ENCODE measurements at places on chromosomes 7 and 10. TPM values are rescaled to one million over a fixed set of nuclear protein-coding genes. Genes with fewer than 3 reads are reported as not detected.

DNA sequence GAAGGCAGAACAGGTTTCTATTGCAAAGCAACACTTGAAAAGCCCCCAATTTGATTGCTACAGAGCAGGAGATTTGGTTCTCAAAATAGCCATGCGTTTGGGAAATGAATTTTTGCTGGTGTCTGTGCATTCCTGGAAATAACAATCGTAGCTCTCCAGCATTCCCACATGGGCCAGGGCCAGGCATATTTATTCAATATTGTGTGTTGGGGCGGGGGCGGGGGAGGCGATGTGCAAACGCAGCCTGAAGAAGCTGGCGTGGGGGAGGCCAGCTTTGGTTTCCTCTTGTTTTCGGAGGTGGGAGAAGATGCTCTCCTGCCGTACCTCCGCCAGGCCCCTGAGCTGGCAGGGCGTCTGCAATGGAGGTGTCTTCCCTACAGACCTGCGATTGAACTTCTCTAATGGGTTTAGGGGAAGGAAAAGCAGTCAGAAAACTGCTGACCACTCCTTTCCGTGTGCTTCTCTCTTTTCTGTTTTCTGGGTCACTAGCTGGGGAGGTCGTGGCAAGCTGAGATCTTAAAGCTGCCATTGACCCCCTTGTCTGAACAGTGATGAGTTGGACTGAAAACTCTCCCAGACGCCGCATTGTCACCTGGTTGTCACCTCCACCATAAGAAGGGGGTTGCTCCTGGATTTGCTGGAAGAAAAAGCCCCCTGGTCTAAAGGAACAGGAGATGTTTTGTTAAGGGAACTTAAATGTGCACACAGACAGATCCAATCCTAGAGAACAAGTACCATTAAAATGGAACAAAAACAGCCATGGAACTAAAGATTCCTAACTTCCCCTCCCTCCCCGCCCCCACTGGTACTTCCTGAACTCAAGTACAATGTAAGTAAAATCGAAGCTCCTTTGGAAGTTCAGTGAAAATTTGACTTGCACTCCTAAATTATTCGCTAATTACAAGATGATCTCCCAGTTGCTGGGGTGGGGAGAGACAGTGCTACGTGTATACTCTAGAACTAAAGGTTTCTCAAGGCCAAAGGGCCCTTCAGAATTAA lies 56.4 kb upstream of the HABP2 start:
- no peak for DNase-seq

DNA sequence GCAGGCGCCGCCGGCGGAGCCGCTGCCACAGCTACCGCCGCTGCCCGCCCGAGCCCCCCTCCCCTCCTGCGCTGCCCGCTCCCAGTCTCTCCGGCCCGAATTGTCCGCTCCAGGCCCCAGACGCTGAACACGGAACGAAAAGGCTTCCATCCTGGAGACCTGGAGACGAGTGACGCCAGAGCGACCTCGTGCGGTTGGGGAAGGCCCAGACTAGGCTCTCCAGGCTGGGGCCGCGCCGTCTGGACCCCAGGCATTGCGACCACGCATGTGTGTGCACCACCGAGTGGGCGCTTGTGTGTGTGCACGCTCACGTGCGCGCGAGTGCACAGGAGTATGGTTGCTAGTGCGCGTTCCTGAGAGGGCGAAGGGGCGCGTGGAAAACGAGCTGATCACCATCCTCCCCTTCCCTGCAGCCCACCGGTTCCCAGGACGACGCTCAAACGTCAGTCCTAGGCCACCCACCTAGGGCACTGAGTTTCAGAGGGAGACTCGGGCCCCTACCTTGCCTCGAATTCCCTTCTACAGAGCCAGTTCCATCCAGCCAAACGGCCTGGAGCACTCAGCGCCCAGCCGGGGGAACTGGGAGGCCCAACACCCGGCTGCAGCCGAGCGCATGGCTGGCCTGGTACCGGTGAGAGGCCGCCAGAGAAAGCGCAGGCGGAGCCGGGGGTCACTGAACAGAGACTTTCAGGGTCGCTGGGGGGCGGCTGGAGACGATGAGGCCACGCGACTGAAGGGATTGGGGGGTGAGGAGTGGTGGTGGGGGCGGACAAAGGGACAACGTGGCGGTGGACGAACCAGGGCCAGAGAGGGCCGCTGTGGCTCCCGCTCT lies 11.6 kb downstream of the LBX1 start:
- DNase-seq = no peak

DNA sequence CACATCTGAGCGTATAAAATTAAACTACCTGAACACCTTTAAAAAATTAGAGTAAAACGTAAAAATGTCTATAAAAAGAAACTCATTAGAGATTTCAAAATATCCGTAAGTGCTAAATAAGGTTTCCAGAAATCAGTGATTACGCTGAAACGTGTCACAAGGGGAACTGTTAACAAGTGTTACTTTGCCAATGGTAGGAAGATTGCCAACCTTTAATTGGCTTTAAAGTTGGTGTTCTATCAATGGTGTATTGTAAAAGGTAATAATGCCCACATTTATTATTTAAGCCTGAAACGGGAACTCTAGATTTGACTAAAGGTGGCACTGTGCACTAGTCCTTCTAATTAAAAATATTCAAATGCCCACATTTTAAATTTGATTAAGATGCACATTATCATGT lies 37.8 kb upstream of the HIBADH start:
- no peak for DNase-seq

DNA sequence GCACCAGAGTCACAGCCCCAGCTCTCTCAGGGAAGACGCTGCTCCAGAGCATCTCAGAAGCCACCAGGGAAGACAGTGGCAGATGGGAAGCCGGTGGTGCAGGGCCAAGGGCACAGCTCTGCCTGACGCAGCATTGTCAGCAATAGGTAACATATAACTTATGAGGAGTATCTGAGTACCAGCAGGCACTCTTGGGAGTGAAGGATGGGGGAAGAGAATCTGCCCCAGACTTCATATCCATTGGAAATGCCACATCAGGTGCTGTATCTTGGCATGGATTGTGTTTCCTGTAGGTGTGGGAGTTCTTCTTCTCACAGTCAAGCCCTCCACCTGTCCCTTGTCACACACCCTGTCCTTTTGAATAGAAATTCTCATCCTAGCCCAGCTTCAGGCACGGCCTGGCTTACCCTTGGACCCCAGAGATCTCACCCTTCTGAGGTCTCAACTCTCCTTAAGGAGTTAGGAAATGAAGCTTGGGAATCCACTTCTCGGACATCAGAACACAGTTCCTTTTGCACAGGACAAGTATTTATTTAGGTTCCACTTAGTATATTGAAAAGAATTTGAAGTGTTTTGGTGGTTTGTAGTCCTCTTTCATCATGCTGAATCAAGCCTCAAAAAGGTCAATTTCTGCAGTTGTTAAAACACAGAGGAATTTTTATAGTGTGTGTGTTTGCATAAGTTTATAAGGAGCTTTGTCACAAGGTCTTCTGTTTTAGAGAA lies 9.9 kb downstream of the EPDR1 start:
- DNase-seq = no peak

GRCh38 chr10:62045765-62046521 lies 144.4 kb downstream of the ARID5B start:
- no peak for DNase-seq

CFAP58 gene
- total RNA-seq = 0.11 TPM

GRCh38 chr7:149772956-149773434 lies 393 bp downstream of the ZNF467 start:
- peak; percentile 29 for DNase-seq

CTAGE8 gene
- 2.5 TPM for total RNA-seq

PKD1L1 gene
- 1.2 TPM for total RNA-seq

- DNase-seq = no peak
These were observed 21.8 kb downstream of the RP9 start for GRCh38 chr7:33087356-33087755.

DNA sequence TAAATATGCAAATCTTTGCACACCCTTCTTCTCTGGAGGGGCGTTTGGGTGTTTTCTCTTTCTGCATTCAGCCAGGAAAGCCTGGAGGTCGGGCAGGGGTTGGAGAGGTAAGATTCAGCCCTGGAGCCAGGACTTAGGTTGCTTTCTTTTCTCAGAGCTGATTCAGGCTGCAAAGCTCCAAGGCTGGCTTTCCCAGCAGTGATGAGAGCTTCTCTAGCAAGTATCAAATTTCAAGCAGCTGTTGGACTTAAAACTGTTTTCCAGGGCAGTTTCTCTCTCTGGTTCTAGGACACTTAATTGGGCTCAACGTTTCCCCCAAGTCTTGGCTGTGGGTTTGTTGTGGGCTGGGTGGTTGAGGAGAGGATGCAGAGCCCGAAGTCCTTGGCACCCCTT lies 608 bp downstream of the AKR1B10 start:
- no peak for DNase-seq

GRCh38 chr7:5396542-5396941 lies 27.1 kb downstream of the TNRC18 start:
- DNase-seq = peak; percentile 49

- DNase-seq = no peak
These were observed 161.9 kb downstream of the GRID1 start for GRCh38 chr10:86204421-86205305.

NUTM2D gene
- 3.3 TPM for total RNA-seq

DNA sequence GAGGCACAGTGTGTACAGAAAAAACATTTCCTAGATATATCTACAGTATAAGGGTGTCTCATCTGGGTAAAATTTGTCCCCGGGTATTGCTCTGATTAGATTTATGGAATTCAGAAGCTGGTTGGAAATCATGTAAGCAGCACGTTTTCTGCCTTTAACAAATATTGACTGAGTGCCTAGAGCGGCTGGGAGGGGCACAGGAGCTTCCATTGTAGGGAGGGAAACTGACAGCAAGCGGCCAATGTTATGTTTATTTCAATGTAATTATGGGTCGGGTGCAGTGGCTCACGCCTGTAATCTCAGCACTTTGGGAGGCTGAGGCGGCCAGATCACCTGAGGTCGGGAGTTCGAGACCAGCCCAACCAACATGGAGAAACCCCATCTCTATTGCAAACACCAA lies 4.4 kb upstream of the RFC2 start:
- DNase-seq = peak; percentile 41

GRCh38 chr7:30927559-30927958 lies 15.9 kb downstream of the AQP1 start:
- no peak for DNase-seq

DNA sequence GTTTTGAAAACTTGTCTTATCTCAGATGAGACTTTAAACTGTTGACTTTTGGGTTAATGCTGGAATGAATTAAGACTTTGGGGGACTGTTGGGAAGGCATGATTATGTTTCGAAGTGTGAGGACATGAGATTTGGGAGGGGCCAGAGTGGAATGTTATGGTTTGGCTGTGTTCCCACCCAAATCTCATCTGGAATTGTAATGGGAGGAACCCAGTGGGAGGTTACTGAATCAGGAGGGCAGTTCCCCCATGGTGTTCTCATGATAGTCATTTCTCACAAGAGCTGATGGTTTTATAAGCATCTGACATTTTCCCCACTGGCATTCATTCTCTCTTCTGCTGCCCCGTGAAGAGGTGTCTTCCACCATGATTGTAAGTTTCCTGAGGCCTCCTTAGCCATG lies 13.8 kb upstream of the POT1 start:
- DNase-seq = no peak

GPR15LG gene
- total RNA-seq = 560 TPM

GFRA1 gene
- 1.0 TPM for total RNA-seq

DNA sequence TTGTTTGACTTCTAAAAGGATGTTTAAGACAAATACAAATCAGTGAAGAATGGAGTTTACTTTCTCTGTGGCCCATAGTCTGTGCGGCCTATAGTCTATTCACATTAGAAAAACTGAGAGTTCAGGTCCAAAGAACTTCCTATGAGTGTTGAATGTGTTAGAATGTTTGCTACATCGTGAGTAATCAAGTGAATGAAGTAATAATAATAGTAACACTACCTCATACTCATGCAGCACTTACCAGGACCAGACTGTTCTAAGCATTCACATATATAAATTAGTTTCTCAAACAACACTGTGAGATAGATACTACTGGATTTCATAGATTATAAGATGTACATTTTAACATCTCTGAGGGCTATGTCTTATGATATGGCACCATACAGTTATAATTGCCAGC lies 70.4 kb downstream of the RALA start:
- no peak for DNase-seq

GRCh38 chr10:96124230-96125141 lies 5.6 kb upstream of the ZNF518A start:
- peak; percentile 74 for DNase-seq

ELMO1 gene
- total RNA-seq = 4.2 TPM

DNA sequence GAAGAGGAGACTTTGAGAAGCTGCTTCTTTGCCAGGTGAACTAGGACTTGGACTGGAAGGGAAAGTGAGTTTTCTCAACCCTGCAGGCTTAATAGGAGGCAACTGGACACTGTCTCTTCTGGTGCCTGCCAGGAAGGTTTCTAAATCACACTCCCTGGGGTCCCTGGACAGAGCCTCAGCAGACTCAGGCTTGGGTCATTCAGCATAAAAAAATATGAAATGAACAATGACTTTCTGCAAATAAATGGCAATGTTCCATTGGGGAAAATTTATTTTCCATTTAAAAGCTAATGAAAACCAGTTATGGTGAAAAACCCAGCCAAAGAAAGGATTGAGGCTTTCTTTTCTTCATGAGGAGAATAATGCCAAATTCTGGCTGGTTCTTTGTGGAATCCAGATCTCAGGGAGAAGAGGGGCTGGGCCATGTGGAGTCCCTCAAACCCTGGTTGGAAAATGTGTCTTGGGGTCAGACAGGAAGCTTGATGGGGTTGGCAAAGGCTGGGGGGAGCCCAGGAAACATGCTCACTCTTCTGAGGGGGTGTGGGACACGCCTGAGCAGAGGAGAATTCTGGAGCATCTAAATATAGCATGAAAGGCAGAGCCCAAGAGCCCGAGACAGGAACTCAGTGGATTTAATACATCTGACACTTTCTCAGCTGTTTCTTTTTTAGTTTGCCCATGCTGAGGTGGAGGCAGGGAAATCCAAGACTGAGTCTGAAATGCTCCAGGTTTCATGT lies 65.2 kb upstream of the EMX2 start:
- DNase-seq = no peak

- no peak for DNase-seq
These were observed 179.1 kb downstream of the TCF7L2 start for GRCh38 chr10:113129117-113129516.

AKR1C4 gene
- not detected for total RNA-seq

DNA sequence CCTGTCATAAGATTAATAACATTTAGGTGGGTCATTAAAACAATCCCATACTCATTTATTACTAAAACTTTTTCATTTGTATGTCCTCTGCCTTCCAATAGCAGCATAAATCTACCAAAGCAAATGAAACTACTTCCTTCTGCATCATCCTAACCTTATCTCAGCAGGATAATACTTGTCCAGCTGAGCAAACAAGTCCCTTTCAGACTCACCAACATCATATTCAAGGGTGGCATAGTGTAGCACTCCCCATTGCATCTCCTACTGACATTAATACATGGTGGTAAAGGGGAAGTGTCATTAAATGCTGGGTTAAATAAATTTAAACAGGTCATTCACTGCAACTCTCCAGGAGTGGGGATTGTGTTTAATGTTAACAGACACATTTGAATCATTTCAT lies 3.4 kb upstream of the MINDY3 start:
- no peak for DNase-seq

- DNase-seq = no peak
These were observed 268.8 kb upstream of the LRGUK start for GRCh38 chr7:133858311-133858710.

All from colonic mucosa (tissue), 4 donors.